Kidney (tissue), 22 donors: ENCODE measurements at places on chromosomes 5 and 9.

- DNase-seq, result no peak
Observed at GRCh38 chr9:129472651-129473102, 148.2 kb downstream of the C9orf50 start.

GRCh38 chr5:171426266-171426665, 6.8 kb downstream of the FGF18 start:
- DNase-seq, result no peak

DNA sequence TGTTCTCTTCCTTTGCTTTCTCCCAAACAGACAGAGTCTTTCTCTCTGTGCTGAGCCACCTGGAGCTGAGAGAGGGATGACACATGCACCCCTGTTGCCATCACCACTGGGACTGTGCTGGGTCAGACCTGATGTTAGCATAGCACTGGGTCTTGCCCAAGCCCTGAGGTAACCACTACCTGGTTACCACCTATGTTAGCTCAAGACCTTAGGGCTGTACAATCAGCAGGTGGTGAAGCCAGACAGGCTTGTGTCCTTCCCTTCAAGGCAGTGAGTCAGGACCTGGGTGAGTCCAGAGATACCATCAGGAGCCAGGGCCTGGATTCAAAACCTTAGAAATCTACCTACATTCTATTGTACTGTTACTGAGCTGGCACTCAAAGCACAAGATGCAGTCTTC, 32.1 kb downstream of the FST start:
- DNase-seq, result no peak

GRCh38 chr5:122007546-122007945, 45.8 kb downstream of the SRFBP1 start:
- DNase-seq, result no peak

DNA sequence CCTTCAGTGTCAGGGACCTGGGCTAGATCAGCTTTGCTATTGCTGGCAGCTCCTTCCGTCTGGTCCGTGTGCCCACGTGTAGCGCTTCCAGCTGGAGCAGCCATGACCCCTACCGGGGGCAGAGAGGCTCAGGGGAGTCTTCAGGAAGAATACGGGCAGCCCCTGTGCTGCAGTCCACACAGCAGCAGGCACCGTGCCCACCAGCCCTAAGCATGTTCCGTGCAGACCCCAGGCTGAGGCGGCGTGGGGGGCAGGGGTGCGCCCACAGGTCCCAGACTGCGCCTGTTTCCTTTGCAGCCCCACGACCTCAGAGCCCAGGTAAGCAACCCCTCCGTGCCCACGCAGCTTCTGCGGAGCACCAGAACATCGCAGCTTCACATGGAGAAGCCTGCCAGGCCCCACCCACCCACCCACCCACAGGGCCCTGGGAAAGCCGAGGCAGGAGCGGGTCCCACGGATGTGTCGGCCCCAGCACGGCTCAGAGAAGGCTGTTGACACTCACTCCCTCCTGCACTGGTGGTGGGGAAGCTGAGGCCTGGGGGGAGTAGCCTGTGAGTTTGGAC, 83.1 kb downstream of the KCNT1 start:
- no peak for DNase-seq

DNA sequence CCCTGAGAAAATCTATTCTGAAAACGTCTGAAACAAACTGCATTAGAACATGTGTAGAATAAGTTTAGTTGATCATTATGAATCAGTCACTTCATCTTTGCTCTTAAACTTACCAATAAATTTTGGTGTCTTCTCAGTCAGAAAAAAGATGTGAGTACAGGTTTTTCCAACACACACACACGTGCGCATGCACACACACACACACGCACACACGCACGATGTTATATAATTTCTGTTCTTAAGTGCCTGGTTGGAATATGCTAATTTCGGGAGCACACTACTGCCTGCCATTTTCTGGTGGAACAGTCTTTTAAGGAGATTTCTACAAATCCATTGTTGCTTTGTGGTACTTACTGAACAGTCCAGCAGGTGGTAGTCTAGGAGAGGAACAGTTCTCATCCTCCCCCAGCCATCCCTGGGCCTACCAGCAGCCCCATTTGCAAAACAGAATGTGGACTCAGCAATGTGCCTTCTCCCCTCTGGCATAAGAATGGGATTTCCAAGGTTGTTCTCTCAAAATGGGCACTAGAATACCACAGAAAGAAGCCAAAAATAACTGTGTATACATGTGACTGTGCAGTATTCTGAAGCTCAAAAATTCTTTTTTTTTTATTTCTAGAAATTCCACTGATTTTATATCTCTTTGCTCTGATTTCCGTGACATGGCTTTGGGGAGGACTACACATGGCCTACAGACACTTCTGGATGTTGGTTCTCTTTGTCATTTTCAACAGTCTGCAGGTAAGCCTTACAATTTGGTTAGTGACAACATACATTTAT, 281.3 kb downstream of the ARRDC3 start:
- peak; percentile 77 for DNase-seq

DNA sequence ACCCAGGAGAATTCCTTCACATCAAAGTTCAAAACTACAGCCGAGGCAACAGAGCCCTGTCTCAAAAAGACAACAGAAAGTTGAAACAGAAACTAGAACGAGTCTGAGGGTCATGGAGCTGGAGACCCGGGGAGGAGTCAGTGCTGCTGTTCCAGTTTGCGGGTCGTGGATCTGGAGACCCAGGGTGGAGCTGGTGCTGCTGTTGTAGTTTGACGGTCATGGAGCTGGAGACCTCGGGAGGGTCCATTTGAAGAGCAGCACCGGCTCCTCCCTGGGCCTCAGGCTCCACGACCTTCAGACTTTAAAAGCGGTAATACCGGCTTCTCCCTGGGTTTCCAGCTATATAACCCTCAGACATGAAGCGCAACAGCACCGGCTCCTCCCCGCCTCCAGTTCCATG, 13.0 kb upstream of the LCN15 start:
- no peak for DNase-seq

DNA sequence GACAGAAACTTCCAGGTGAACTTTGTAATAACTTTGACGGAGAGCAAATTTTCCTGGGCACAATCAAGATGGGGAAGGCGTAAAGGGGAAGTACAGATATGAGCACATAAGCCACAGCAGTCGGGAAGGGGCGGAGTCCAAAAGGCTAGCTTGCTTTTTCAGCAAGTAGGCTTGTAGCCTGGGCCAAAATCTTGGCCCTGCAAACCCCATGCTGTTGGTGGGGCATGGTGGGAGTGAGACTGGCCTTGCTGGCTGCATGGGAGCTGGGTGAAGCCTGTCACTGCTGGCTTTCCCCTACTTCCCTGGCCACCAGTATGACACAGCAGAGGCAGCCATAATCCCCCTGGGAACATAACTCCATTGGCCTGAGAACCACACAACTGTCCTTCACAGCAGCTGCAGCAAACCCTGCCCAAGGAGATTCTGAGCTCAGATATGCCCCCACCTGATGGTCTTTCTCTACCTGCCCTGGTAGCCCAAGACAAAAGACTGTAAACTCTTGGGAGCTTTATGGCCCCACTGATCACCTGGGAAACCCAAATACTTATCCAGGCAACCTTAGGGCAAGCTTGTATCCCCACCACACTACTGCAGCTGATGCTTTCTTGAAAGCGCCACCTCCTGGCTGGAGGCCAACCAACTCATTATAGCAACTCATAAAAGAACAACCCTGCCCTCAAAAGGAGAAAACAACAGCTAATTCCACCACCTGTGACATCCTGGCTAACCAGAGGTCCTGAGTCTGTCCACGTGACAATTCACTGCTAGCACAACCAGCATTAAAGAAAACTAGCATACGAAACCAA, 24.0 kb downstream of the DCTN4 start:
- DNase-seq, result no peak

GRCh38 chr9:16985559-16986348, 115.3 kb upstream of the BNC2 start:
- no peak for DNase-seq

GRCh38 chr5:175753536-175754402, 95.9 kb downstream of the HRH2 start:
- DNase-seq, result no peak

DNA sequence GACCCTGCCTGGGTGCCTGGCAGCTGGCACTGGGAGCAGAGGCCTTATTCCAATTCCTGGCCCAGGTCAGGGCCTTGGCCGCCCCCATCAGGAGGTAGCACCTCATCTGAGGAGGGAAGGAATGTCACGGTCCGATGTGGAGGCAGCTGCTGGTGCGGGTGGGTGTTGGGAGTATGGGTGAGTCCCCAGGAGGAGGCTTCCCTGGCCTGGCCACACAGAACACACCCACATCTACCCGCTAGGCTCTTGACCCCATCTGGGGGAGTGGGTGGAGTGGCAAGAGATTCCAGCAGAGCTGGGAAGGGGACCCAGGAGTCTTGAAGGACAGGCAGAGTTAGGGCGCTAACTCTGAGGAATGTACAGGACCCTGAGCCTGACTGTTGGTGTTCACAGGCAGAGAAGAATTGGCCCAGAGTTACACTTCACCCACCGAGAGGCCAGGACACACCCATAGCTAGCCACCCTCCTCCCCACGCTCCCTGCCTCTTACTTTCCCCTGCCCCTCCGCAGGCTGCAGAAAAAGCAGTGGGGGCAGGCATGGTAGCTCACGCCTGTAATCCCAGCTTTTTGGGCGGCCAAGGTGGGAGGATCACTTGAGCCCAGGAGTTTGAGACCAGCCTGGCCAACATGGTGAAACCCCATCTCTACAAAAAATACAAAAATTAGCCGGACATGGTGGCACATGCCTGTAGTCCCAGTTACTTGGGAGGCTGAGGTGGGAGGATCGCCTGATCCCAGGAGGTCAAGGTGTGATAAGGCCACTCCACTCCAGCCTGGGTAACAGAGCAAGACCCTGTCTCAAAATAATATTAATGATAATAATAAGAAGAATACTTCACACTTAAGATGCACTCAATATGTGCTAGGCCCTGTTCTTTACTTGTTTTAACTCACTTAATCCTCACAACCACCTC, 6.0 kb downstream of the OLFML2A start:
- no peak for DNase-seq

DNA sequence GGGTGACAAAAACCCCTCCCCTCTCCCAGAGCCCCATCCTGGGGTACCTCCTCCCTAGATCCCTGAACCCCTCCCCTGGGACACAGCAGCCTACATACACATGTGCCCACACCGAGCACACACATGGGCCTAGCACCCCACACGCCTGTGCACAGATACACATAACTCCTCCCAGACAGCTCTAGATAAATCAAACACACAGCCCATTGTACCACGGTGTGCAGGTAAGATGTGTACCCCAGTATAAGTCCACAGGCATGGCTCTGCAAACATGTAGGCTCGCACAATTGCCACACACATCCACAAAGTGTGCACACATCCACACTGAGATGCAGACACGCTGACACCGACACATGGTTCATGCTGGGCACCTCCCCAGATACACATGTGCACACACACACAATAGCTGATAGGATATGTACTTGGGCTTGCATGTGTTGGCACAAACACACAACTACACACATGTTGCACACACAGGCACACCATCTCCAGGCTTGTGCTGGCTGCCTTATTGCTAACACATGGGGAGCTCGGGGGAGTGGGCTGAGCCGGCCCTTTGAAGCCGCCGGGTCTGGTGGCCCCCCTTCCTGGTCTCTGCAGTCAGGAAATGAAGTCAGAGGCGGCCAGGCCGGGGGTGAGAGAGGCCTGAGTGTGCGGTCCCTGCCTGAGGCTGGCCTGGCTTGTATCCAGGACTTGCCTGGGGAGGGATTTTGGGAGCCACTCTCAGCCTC, 30.2 kb downstream of the GOLGA2 start:
- peak; percentile 87 for DNase-seq

GRCh38 chr5:22779499-22779898, 73.6 kb downstream of the CDH12 start:
- no peak for DNase-seq
